Inflammatory macrophage (primary cell): ENCODE measurements at places on chromosomes 11 and 22.

- DNase-seq = no peak
Measured at GRCh38 chr11:8963569-8964323, 496 bp downstream of the TMEM9B start.

DNA sequence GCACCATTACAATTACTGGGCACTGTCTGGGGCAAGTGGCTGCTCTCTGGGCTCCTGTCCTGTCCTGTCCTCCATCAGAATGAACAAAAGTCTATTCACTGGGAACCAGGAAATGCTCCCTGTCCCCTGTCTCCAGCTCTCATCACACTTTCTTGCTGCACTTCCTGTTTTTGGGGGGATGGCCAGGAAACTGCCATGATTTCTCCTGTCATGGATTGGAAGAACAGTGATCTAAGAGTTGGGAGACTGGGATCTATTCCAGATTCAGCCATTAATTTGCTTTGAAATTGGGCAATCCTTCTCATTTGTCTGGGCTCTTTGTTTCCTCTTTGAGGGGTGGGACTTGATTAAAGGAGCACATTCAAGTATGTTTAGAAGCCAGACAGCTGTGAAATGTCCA is 61.4 kb upstream of the KIRREL3 start:
- DNase-seq = no peak

DNA sequence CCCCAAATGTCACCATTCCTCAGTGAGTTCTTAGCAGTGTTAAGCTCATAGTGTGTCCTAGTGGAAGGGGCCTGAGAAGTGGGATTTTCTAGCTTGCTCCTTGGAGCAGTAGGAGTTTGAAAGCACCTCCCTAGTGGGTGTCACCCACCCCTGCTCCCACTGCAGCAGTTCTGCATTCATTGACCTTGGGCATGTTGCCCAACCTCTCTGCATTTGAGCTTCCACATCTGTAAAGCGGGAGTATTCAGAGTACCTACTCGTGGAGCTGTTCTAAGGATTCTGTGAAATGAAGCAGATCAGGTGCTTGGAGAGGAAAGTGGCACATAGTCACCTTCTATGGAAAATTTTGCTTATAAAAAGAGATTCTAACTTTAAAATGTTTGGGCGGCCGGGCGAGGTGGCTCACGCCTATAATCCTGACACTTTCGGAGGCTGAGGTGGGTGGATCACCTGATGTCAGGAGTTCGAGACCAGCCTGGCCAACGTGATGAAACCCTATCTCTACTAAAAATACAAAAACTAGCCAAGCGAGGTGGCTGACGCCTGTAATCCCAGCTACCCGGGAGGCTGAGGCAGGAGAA is 16.9 kb downstream of the LMO2 start:
- DNase-seq = peak; percentile 54

- DNase-seq = peak; percentile 16
Measured at GRCh38 chr11:14073849-14074476, 111.4 kb downstream of the SPON1 start.

- DNase-seq = no peak
Measured at GRCh38 chr11:11498195-11498594, 123.6 kb downstream of the GALNT18 start.

DNA sequence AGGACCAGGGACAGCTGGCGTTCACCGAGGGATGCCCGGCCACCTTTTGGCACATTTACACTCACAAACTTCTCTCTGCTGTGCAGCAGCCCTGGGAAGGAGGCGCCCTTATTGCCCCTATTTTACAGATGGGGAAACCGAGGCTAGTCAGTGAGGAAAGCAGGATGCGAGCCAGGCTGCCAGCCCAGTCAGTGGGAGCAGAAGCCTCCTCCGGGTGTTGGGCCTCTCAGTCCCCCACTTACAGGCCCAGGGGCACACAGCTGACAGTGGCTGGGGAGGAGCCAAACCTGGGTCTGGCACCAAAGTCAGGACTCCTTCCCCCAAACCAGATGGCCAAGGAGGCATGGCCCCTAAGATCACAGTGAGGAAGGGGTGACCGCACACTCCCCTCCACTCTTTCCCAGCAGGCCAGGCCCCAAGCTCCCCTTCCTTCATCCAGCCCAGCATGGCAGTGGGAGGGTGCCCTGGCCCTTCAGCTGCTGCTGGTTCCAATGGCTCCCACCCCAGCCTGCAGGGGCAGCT is 121.4 kb upstream of the ANO1 start:
- no peak for DNase-seq

DNA sequence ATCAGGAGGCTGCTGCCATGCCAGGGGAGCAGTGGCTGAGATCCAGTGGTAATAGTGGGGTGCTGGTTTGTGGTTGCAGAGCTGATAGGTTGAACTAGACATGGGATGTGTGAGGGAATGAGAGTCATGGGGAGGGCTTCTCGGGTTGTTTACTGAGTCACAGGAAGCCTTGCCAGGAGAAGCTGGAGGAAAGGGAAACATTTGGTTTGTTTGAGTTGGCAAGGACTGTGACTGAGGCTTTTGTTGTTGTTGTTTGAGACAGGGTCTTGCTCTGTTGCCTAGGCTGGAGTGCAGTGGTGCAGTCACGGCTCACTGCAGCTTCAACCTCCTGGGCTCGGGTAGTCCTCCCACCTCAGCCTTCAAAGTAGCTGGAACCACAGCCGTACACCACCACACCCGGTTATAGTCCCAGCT is 49.3 kb downstream of the CABIN1 start:
- no peak for DNase-seq

GRCh38 chr11:67700548-67701262 is 26.3 kb upstream of the ALDH3B2 start:
- no peak for DNase-seq

- no peak for DNase-seq
Measured at GRCh38 chr11:75938543-75938942, 123.5 kb downstream of the UVRAG start.

DNA sequence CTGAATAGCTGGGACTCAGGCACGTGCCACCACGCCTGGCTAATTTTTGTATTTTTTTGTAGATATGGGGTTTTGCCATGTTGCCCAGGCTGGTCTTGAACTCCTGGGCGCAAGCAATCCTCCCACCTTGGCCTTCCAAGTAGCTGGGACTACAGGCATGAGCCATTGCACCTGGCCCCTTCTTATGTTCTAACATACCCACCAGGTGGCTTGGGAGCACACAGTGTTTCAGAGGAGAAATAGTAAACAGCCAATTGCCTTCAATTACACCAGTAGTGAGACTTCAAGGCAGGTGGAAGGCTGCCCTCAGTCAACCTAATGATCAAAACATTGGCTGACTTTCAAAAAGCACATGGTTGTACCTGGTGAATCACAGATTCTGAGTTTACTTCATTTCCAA is 167.2 kb downstream of the SWAP70 start:
- DNase-seq = no peak

DNA sequence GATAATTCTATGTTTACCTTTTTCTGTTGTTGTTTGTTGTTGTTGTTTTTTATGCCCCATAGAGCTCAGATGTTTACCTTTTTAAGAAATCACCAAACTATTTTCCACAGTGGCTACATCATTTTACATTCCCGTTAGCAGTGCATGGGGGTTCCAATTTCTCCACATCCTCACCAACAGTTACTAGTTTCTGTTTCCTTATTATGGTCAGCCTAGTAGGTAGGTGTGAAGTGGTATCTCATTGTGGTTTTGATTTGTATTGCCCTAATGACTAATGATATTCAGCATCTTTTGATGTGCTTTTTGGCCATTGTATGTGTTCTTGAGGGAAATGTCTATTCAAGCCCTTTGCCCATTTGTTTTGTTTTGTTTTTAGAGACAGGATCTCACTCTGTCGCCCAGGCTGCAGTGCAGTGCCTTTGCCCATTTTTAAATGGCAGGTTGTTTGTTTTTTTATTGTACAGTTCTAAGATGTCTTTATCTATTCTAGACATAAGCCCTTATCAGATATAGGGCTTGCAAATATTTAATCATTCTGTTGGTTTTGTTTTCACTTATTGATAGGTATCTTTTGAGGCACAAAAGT is 27.5 kb downstream of the CHEK2 start:
- DNase-seq = no peak

- no peak for DNase-seq
Measured at GRCh38 chr11:130549393-130549999, 101.1 kb downstream of the ADAMTS15 start.

GRCh38 chr11:18239655-18240054 is 3.1 kb upstream of the SAA4 start:
- DNase-seq = no peak

GRCh38 chr22:35135165-35135564 is 69.2 kb downstream of the ISX start:
- DNase-seq = no peak

- DNase-seq = no peak
Measured at GRCh38 chr11:134711588-134711987, 299.5 kb upstream of the B3GAT1 start.

GRCh38 chr11:86182976-86183584 is 61.5 kb upstream of the EED start:
- no peak for DNase-seq

DNA sequence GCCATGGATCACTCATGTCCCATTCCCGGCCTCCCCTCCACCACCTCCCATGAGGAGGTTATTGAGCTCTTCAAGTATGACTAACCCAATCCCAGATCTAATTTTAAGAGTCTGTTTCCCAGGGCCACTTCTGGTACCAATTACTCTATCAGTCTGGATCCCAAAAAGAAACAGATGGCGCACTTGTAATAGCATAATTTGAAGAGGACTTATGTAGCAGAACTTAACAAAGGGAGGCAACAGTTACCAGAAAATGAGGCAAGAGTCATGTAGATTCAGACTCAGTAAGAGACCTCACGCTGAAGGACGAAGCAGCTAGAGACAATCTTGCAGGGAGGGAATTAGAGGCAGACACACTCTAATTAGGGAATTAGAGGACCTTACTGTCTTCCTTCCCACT is 46.9 kb downstream of the DDX6 start:
- no peak for DNase-seq

- DNase-seq = no peak
Measured at GRCh38 chr22:44947049-44947448, 62.8 kb downstream of the PHF21B start.

DNA sequence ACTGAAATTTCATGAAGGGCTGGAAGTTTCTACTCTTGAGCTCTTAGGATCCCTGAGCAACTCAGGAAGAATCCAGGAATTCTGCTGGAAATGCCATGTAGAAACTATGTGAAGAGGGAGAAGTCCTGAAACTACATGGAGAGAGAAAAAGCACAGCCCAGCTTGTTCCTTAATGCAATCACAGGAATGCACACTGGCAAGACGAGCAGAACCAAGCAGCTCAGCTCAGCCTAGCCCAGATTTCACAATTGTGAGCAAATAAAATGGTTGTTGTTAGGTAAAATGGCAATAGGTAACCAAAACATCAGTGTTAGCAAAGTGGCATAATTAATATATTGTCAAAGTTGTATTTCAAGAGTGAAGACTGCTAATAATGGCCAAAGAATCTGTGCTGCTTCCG is 28.1 kb downstream of the ZNF214 start:
- DNase-seq = no peak

DNA sequence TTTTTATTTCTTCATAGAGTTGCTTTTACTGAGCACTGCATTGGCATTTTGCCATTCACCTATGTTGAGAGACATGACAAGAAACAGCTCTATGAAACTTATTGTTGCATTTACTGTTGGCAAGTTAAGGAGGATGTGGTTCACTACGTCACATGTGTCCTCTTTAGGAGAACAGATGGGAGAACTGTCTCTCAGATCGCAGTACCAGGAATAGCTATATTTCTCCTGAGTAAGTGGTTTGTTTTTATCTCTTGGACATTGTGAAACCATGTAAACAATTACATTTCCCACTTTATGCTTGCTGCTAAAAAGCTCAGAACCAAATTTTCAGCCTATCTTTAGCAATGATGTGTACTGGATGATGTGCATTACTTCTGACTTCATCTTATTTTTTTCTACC is 34.8 kb upstream of the PSMA1 start:
- DNase-seq = peak; percentile 55

DNA sequence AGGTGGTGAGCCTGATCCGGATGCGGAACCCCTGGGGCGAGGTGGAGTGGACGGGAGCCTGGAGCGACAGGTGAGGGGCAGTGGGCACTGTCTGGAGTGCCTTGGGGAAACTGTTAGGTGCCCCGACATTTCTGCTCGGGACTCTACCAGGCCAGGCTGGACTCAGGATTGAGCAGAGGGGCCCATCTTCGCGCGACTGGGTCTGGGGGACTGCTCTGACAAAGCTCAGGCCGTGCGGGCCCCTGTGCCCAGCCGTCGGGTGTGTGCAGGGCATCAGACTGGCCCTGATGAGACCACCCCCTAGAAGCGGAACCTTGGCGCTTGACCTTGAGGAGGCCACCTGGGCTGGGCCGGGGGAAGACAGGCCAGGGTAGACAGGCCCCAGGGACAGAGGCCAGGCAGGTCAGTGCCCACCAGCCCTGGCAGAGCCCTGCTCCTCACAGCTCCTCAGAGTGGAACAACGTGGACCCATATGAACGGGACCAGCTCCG is 6.3 kb downstream of the CAPN1 start:
- no peak for DNase-seq

- DNase-seq = peak; percentile 63
Measured at GRCh38 chr22:36773935-36774334, 2.0 kb downstream of the IFT27 start.

GRCh38 chr11:65882120-65883057 is 2.8 kb downstream of the CTSW start:
- no peak for DNase-seq

- DNase-seq = no peak
Measured at GRCh38 chr11:119673052-119673758, 55.8 kb downstream of the NECTIN1 start.

DNA sequence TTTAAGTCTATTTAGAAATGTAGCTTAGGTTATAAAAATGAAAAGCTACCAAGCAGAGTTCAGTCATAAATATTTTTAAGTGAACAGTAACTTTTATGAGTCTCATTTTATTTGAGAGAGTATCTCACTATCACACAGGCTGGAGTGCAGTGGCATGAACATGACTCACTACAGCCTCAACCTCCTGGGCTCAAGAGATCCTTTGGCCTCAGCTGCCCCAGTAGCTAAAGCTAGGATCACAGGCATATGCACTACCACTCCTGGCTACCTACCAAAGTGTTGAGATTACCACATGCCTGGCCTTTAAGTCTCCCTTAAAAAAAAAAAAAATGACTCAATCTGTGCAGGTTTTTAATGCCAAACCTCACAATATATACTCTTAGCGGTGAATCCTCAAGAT is 34.7 kb upstream of the CLNS1A start:
- no peak for DNase-seq

GRCh38 chr11:4508886-4509285 is 26.4 kb downstream of the OR52K1 start:
- DNase-seq = peak; percentile 30

GRCh38 chr11:102831489-102832440 is 11.6 kb downstream of the MMP3 start:
- peak; percentile 28 for DNase-seq

DNA sequence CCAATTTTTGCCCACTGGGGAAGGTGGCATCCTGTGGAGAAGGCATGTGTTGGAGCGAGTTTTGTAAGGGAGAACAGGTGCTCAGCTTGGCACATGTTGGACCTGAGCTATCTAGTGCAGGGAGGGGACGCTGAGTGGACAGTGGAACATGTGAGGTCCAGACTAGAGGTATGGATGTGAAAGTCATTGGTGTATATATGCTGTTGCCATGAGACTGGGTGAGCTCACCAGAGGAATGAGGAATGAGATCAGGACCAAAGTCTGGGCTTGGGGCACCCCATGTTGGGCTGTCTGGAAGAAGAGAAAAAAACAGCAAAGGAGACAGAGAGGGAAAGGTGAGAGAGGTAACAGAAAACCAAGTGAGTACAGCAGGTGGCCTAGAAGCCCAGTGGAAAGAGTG is 12.3 kb upstream of the SYT7 start:
- DNase-seq = no peak
